ENCODE measurements at places on chromosomes 13 and 19. TPM values are rescaled to one million over a fixed set of nuclear protein-coding genes. Genes with fewer than 3 reads are reported as not detected.

Gene ZNF415
- 27.3 TPM for total RNA-seq

DNA sequence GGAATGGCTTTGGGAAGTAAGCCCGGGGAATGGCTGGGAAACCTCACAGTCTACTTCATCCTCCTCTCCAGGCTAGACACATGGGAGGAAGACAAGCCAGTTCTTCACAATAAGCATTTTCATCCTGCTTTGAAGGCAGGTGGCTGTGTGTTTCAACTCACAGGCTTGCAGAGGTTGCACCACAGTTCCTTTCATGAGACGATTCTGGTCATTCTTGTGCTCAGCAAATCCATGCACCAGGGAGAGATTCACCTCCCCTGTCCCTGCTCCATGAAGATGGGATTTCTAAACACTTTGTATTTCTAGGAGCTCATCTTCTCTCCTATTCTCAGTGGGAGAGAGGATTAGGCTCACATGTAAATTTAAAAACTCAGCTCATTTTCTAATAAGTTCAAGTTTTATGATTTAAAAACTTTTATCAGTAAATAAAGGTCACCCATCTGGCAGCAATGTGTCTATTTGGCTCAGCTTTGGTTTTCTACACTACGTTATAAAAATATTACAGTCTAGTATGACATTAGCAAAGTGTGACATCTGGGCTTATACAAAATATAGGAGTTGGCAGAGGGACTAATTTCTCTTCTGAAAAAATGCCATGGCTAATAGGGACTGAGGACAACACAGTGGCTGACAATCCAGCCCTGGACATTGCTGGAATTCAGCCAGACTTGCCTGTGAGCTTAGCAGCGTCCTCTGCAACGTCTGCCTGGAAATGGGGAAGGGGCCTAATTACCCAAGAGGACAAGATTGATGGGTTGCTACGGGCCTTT is 283.2 kb upstream of the SLC10A2 start:
- H3K4me3 ChIP-seq: no peak overlapping the region
- no peak overlapping the region for H3K27ac ChIP-seq
- peaks cover 8% of the 10 kb centered on the region for H3K4me1 ChIP-seq
- no peaks in the 10 kb centered on the region for H3K27me3 ChIP-seq

Gene ZNF835
- total RNA-seq: 4.1 TPM

Gene SPACA4
- total RNA-seq: not detected

Gene FOSB
- 85.8 TPM for total RNA-seq

- H3K4me3 ChIP-seq: no peak overlapping the region
- H3K36me3 ChIP-seq: peaks cover 15% of the 10 kb centered on the region
- H3K4me1 ChIP-seq: no peaks in the 10 kb centered on the region
These were observed 10.0 kb downstream of the ZNF383 start for GRCh38 chr19:37227996-37228395.

All from spinal cord (tissue), 10 donors.